COR-L47 (cell line): ENCODE measurements at places on chromosomes 16 and 17.
A peak's percentile ranks its signal among the peaks of the same experiment; 100 is the strongest.

GRCh38 chr16:76598498-76598897 is 321.3 kb downstream of the CNTNAP4 start:
- no peak for DNase-seq

GRCh38 chr16:27556471-27556870 is 6.5 kb downstream of the KATNIP start:
- no peak for DNase-seq

DNA sequence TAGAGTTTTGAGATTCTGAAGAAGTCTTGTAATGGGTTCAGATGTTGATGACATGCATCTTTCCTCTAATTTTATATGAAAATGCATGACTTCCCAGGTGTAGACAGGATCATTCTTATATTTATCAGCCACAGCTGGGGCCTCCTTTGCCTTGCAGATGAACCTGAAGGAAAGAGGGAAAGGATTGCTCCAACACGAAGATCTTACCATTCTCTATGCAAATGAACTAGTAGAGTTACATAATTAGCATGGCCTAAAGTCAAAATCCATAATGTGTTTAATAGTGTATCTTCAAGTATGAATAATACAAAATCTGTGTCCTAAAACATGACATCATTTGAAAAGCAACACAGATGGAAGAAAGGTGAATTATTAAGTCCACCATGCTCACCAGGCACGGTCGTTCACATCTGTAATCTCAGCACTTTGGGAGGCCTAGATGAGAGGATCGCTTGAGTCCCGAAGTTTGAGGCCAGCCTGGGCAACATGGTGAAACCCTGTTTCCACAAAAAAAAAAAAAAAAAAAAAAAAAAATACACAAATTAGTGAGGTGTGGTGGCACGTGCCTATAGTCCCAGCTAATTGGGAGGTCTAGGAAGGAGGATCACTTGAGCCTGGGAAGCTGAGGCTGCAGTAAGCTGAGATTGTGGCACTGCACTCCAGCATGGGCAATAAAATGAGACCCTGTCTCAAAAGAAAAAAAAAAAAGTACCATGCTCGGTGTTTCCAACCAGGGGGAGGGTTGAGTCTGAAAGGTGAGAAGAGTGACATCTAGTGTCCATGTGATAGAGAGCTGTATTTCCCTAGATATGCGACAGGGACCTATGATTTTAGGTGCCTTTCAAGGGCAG is 6.3 kb downstream of the VWA3A start:
- peak; percentile 21 for DNase-seq

DNA sequence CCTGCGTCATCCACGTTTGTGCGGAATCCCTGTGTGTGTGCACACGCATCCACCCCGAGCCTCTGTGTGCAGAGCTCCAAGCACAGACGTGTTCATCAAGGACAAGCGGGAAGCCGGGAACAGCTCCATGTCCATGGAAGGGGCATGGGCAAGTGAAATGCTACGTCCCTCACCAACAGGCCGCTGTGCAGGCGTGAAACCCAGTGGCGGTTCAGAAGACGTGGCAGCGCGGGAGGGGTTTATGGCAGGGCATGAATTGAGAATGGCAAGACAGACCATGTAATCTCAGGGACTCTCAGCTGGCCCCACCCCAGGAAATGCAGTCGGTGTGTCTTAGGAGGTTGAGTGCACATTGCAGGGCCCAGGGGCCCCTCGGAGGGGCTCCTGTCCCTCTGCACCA is 52.7 kb downstream of the TBC1D16 start:
- no peak for DNase-seq

DNA sequence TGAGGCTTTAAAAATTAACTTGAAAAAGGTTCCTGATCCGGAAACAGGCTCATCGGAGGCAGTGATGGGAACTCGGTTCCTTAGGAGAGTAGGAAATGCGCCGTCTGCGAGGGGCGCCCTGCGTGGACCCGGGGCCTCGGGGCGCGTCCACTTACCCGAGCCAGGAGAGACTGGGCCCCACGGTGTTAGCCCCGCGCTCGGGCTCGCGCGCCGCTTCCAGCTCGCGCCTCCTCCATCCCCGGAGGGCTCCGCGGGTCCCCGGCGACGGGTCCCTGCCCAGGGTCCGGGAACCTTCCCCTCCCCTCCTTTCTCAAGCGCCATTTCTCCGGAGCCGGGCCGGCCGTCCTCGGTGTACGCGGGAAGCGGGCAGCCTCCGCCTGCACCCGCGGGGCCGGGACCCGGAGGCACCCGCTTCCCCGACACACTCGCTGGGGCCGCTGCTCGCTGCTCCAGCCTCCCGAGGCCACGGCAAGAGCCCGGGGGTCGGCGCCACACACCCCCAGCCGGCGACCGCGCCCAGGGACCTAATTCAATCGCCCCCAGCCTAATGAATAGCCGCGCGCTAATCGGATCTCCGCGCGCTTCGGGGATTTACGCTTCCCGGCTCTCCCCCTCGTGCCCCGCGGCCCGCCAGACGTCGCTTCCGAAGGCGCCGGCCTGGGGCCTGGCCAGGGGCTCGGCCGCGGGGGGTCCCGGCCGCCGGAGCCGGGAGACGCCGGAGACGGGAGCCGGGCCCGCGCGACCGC is 2.2 kb upstream of the BAHCC1 start:
- no peak for DNase-seq

- no peak for DNase-seq
Observed at GRCh38 chr17:82687375-82687861, 11.1 kb downstream of the RAB40B start.

- DNase-seq, result no peak
Observed at GRCh38 chr17:52986056-52986662, 827.6 kb upstream of the CA10 start.

- peak; percentile 75 for DNase-seq
Observed at GRCh38 chr17:73643001-73643851, 1.0 kb downstream of the SDK2 start.

GRCh38 chr17:65542067-65542466 is 19.4 kb downstream of the AXIN2 start:
- DNase-seq, result no peak

GRCh38 chr16:28492511-28492910 is 637 bp upstream of the CLN3 start:
- no peak for DNase-seq

DNA sequence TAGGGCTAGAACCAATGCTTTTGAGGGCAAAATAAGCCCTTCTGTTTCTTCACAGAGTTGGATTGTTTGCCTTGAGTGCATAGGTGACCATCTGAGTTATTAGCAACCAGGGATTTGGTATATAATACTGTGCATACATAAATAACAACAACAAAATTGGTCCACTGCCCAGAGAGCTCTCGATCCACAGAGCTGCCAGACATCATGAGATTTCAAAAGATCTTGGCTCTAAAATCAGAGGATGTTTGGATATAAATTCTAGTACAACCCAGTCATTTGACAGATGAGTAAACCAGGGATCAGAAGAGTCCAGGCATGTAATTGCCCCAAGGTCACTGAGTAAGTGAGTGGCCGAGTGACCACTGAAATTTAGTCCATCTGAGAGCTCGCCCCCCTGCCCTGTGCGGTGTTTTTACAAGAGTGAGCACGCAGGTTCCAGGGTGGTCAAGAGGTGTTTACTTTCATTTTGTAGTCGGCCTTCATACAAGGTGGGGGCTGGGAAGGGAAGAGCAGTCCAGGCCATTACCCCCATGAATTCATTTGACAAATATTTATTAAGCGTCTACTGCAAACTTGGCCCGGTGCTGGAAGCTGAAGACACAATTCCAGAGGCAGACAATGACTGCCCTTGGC is 1.8 kb upstream of the MT2A start:
- DNase-seq, result peak; percentile 7

GRCh38 chr17:67523101-67523500 is 146.0 kb downstream of the PITPNC1 start:
- no peak for DNase-seq

- no peak for DNase-seq
Observed at GRCh38 chr17:20206591-20206990, 197.4 kb downstream of the SPECC1 start.

- peak; percentile 19 for DNase-seq
Observed at GRCh38 chr16:22300427-22301071, 3.3 kb downstream of the POLR3E start.

DNA sequence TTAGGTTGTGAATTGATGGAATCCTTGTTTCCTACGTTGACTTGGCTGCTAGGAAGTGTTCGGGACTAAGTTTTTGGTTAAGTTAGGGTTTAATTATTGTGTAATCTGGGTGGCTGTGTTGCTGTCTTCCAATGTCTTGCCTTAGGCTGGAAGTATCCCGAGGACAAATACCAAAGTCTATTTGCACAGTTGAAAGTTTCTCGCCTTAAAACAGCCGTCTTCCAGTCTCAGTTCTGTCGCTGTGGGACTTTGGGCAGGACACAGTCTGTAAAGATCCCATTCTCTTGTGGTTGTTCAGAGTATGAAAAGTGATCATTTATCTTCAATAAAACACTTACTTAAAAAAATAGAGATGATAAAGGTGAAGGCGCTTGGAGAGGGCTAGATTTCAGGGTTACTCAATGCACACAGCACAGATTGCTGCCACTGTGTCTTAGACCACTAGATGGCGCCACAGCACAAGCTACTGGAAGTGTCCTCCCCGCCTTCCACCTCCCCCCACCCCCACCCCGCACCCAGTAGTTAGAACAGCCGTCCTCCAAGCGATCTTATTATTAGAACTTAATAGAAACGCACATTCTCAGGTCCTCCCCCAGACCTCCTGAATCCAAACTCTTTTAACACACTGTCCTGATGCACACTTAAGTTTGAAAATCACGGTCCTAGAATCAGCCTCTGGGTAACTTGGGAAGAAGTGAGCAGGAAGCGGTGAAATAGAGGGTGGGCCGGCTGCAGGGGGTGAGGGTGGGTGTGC is 45.8 kb downstream of the AKAP1 start:
- peak; percentile 71 for DNase-seq

GRCh38 chr17:79019632-79020584 is 4.1 kb upstream of the C1QTNF1 start:
- peak; percentile 68 for DNase-seq

GRCh38 chr17:9209781-9210370 is 188.6 kb downstream of the NTN1 start:
- no peak for DNase-seq

- no peak for DNase-seq
Observed at GRCh38 chr17:77746896-77747554, 211.5 kb upstream of the TNRC6C start.

- DNase-seq, result no peak
Observed at GRCh38 chr16:87352818-87353217, 30.8 kb downstream of the FBXO31 start.

GRCh38 chr16:66043326-66043725 is 323.2 kb upstream of the CDH5 start:
- no peak for DNase-seq

DNA sequence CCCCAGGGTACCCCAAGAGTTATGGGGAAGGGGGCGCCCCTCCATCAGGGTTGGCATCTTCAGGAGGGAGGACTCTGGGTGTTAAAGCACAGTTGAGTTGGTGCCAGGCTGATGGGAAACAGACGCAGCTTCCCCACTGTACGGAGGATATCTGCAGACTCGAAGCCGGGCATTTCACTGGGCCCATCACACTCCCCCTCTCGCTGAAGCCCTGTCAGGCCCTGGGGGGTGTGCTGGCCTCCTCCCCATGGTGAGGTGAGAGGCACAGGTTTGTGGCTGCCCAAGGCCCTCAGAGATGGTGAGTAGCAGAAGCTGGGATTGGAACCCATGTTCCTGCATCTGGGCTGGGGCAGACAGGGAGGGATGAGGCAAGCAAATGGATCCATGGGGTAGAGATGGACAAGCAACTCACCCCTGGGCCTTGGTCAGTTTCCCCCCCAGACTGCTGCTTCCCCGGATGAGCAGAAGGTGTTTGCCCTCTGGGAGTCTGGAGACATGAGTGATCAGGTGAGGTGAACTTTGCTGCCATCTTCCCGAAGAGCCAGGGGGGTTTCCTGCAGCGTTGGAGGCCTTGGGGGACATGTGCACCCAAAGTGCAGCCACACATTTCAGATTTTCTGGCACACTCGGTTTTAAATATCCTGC is 31.0 kb downstream of the POLR3E start:
- DNase-seq, result no peak

DNA sequence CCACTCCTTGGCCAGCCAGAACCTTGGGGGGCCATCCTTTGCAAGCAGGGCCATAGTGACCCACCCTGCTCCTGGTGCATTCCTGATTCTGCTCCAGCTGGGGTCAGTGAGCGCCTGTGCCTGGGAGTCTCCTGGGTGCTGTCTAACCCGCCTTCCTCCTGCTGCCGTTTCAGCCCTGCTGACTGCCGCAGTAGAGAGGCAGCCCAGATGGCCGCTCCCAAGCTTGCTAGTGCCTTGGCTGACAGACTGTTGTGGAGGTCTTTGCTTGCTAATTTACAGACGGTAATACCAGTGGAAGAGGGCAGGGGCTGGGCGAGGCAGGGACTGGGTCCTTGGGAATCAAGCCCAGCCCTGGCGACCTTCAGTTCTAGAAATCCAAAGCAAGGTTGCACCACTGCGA is 99.6 kb downstream of the SOCS1 start:
- DNase-seq, result no peak

DNA sequence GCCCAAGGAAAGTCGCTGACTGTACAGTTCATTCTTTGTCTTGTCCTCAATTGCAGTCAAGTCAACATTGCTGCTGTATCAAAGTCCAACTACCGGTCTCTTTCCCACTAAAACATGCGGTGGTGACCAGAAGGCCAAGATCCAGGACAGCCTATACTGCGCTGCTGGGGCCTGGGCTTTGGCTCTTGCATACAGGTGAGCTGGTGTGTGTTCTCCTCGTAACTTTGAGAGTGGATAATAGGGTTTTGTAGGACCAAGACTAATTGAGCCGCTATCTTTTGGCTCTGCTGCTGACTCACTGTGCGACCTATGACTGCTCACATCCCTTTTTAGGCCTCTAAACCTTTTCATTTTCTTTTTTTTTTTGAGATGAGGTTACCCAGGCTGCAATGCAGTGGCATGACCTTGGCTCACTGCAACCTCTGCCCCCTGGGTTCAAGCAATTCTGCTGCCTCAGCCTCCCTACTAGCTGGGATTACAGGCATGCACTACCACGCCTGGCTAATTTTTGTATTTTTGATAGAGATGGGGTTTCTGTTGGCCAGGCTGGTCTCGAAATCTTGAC is 38.7 kb downstream of the PHKB start:
- no peak for DNase-seq

DNA sequence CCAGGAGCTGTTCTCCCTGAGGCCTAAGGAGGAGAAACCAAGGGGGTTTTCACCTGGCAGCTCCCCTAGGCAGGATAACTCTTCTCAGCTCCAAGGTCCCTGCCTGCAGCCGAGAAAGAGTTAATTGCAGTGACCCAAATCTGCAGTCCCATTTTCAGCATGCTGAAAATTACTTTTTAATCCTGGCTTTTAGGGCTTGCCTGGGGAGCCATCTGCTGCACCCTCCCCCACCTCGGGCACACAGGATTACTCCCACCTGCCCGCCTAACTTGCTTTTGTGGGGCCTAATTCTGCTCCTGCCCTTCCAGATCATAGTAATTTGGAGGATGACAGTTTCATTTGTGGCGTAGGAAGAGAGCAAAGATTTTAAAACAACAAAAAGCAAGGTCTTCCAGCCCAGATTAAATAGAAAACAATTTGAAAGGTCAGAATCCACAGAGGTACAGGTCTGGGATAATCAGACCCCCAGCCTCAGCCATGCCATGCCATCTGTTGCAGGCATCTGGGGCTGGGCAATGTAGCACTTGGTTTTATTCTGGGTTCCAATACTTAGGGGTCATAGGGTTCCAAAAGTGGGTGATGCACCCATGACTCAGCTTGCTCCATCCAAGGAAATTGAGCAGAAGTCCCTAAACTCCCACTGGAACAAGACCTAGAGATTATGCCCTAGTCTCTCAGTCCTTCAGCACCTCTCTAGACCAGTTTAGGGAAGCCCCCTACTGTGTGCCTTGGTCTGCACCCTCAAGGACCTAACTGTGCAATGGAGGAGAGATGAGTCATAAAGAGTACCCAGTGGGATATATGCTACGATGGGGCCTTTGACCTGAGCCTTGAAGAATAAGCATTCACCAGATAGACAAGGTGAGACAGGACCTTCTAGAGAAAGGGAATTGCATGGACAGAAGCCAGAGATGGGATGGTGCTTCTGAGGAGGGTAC is 64.5 kb upstream of the NLK start:
- DNase-seq, result no peak
